ENCODE measurements at places on chromosomes 11 and 22.
A peak's percentile ranks its signal among the peaks of the same experiment; 100 is the strongest.

DNA sequence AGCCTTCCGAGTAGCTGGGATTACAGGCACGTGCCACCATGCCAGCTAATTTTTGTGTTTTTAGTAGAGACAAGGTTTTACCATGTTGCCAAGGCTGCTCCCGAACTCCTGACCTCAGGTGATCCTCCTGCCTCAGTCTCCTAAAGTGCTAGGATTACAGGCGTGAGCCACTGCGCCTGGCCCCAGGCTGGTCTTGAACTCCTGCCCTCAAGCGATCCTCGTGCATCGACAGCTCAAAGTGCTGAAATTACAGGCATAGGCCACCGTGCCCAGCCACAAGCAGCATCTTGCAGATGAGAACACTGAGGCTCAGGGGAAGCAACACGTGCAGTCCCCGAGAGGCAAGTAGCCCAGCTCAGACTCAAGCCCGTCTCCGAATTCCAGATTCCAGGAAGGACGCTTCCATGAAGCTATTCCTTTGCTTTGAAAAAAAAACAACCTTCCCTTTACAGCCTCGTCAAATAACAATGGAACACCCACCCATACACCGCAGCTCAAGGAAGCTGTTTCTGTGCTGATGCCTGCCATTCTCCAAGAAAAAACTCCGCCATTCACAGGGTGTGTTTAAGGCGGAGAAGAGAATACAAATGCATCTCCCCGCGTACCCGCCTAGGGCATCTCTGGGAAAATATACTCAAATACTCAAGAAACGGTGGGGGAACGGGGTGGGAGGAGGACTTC is 34.5 kb upstream of the PDGFB start:
- DNase-seq = no peak

- DNase-seq = no peak
Measured at GRCh38 chr11:25456211-25456610, 875.7 kb upstream of the ANO3 start.

DNA sequence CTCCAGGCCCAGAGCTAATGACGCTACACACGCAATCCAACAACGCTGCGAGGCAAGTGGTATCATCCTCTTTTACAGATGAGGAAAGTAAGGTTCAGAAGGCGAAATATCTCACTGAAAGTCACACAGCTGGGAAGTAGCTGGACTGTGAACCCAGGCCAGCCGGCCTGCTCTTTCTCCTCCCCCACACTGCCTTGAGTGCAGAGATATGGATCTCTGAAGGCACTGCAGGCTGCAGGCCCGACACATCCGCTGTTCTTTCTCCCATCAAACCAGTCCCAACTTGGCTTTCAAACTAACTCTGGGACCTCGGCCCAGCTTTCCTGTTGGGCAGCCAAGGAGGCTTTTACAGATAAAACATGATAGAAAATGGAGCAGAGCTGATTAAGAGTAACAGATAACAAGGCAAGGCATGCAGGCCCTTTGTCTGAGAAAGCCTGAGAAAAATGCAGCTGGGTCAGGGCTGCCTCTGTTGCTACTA is 64.0 kb upstream of the PTPRJ start:
- DNase-seq = no peak

GRCh38 chr11:125068368-125068767 is 5.3 kb downstream of the SLC37A2 start:
- no peak for DNase-seq

GRCh38 chr11:31815711-31816467 is 4.8 kb upstream of the PAX6 start:
- DNase-seq = no peak

DNA sequence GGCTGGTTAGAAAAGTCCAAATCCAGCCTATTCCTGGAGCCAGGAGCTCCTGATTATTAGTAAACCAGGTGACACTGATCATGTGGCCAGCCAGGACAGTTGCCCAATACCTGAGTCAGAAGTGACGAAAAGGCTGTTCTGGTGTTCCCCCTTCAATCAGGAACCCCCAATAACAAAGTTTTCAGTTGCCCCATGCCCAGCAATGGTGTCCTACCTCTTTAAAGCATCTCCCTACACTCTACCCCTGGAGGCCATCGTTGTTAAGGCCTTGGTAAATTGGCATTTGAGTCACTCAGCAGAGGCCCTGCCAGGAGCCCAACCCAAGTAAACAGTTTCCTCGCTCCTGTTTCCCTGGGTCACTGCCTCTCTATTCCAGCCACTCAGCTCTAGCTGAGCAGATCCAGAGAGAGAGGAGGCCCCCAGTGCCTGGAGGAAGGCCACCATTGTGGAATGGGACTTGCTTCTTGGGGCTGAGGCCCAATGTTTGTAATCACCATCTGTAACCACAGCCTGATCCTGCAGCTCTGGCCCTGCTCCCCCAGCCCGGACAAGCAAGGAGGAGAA is 25.0 kb downstream of the ARHGAP1 start:
- no peak for DNase-seq

GRCh38 chr11:11279956-11280689 is 72.9 kb downstream of the CSNK2A3 start:
- DNase-seq = no peak

DNA sequence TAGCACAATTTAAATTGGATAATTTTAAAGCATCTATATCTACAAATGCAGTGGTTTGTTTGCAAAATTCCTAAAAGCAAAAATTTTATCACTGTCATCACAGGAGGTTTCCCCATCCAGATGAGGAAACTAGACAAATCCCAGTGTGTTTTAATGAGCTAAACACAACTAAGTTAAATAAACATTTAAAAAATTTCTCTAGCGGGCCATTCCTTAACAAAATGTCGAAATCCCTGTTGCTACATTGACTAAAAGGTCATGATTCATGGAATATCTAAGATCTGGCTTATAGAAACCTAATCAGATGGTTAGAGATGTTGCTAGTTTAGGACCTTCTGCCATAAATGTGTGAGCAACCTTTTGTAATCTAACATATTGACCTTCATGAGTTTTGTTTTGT is 107.3 kb upstream of the BDNF start:
- DNase-seq = no peak

DNA sequence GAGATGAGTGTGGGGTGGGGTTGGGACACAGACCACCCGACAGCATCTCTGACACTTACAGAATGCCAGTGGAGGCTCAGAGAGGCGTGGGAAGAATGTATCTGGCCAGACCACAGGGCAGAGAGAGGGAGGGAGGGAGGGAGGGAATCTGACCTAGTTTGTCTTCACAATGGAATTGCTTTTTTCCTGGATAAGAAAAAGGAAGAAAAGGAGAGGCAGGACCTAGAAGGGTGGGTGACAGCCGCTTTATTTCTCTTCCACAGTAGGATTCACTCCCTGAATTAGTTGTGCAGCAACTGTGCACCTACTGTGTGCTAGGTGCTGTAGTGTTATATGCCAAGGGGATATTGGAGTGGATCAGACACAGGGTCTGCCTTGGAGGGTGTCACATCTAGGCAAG is 3.7 kb downstream of the KCNK4 start:
- DNase-seq = no peak

DNA sequence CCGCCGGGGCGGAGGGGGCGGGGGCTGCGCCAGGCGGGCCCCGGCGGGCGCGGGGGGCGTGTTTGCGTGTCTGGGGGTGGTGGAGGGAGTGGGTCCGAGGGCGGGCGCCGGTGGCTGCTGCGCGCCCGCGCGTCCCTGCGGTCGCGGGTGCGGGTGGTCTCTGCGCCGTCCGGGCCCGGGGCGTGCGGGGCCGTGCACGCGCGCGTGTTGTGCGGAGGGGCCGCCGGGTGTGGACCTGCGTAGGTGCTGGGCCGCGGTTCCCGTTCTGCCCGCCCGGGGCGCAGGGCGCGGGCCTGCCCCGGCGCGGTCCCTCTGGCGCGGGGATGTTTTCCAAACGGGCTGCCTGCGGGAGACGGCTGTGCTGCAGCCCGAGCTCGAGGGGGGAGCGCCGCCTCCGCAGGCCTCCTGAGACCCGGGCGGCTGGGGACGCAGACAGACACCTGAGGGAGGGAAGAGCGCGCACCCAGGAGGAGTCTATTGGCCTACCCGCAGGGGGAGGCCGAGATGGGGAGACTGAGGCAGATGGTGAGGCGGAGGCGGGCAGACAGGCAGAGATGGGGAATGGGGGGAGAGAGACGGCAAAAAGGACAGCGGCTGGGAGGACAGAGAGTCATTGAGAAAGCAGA is 442 bp downstream of the PELI3 start:
- no peak for DNase-seq

GRCh38 chr22:48899523-48900326 is 927.9 kb downstream of the BRD1 start:
- no peak for DNase-seq

DNA sequence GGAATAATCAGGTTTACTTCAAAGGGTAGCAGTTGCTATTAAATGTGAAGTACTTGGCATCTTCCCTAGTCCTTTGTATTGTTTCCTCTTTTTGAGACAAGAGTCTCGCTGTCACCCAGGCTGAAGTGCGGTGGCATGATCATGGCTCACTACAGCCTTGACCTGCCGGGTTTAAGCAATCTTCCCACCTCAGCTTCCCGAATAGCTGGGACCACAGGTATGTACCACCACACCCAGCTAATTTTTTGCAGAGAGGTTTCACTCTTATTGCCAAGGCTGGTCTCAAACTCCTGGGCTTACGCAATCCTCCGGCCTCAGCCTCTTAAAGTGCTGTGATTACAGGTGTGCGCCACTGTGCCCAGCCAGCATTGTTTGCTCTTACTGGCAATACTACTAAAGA is 36.2 kb upstream of the RAPSN start:
- DNase-seq = no peak

GRCh38 chr22:40405178-40406062 is 35.0 kb downstream of the SGSM3 start:
- no peak for DNase-seq

DNA sequence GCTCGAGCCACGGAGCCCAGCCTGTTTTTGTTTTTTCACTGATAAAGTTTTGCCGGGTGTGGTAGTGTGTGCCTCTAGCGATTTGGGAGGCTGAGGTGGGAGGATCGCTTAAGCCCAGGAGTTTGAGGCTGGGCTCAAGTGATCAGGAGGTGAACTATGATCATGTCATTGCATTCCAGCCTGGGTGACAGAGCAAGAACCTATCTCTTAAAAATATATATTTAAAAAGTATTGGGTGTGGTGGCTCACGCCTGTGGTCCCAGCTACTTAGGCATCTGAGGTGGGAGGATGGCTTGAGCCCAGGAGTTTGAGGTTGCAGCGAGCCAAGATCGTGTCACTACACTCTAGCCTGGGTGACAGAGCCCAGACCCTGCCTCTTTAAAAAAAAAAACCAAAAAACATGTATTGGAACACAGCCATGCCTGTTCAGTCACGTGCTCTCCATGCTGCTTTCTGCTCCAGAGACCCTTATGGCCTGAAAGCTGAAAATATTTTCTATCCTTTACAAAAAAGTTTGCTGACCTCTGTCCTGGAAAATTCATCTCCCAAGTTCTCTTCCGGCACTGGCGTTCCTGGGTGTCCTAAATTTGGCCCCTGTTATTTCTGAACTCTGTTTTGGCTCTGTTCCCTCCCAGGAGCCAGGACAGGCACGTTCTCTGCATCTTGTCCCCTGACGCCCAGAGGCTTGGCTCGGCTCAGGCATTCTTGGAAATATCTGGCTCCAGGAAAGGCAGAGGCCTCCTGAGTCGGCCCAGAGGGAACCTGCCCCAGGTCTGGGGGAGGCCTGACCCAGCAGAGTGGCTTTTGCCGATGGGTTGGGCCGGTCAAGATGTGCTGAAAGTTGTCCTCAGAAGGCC is 61.3 kb upstream of the PPP6R3 start:
- peak; percentile 19 for DNase-seq

DNA sequence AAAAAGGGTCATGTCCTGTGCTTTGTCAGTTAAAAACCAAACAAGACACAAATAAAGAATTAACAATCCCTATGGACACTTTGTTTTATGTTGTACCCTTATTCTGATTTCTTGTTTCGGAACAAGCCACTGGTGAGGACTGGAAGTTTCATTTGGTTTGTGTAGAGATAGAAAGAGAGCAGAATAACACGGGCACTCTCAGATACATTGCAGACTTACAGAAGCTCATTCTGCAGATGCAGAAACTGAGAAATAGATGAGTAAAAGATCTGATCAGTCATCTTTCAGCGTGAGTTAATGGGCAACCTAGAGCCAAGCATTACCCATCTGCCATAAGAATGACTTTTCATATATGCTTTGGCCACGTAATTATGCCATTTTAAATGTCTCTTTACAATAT is 407.6 kb downstream of the RAB38 start:
- no peak for DNase-seq

DNA sequence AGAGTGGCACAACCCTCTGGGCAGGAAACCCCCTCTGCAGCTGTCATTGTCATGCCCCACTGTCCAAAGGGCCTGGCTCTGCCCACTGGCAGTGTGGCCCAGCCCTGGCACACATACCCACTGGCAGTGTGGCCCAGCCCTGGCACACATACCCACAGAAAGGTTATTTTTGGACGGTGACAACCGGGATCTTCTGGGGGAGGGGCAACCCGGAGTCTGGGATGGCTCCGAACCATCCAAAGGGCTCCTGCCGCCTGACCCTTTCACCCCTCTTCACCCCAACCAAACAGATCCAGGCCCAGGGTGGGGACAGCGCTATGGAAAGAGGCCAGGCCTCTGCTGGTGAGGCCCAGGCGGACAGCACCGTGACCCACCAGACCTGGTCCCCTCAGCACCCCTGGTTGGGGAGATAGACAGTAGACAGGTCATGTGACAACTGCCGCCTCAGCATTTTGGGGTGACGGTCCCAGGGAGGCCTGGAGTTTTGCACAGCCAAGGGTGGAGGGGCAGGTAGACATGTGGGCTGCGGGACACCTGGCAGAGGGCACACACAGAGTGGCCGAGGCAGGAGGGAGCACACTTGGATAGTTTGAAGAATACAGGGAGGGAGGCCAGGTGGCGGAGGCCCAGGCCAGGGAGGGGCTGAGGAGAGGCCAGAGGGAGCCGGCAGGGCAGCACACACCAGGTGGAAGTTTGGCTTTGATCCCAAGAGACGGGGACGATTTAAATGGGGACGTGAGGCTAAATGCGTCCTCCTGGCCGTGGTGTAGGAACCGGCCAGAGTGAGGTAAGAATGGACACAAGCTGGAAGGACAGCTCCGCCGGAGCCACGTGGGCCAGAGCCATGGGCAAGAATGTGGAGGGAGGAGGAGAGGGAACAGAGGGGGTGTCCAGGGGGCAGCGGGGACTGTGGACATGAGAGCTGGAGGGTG is 2.9 kb downstream of the MAPK12 start:
- no peak for DNase-seq

GRCh38 chr11:14261066-14261465 is 97.9 kb downstream of the RRAS2 start:
- no peak for DNase-seq

DNA sequence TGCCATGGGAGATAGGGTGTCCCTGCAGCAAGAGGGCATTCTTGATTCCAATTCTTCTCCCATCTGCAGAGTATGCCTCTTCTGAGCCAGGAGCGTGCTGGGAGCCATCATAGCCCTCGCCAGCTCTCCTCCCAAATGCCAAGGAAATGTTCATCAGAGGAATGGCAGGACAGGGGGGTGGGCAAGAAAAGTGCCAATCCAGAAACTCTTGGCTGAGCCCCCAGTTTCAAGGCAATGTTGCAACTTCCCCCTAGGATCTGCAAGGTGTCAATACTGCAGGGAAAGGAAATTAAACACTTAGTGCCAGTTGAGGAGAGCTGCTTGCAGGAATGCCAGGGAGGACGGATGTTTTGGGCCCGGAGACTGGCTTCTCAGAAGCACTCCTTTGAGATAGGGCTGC is 94.8 kb upstream of the PRDM11 start:
- peak; percentile 95 for DNase-seq
